ENCODE measurements at places on chromosomes 16 and 17. TPM values are rescaled to one million over a fixed set of nuclear protein-coding genes. Genes with fewer than 3 reads are reported as not detected.

The CCL23 gene
- not detected for total RNA-seq

- no peak for DNase-seq
Observed at GRCh38 chr17:57606111-57606875, 138.8 kb downstream of the CCDC182 start.

- DNase-seq: no peak
Observed at GRCh38 chr17:74832421-74832820, 27.3 kb downstream of the GRIN2C start.

DNA sequence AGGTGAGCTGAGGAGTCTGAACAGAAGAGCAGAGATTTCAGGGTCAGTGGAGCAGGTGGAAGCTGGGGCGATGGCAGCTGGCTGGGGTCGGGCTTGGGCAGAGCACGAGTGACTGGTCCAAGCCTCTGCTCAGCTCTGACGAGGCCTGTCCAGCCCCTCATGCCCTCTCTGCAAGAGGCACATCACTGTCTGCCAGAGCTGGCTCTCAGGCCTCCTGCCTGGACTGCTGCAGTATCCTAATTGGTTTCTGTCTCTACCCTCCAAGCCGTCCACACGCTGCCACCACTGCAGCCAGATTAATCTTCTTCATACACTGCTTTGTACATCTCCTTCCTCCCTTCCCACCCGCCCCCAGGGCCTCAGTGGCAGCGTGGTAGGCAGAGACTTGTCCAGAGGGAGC is 25.4 kb downstream of the CACNA1G start:
- no peak for DNase-seq

DNA sequence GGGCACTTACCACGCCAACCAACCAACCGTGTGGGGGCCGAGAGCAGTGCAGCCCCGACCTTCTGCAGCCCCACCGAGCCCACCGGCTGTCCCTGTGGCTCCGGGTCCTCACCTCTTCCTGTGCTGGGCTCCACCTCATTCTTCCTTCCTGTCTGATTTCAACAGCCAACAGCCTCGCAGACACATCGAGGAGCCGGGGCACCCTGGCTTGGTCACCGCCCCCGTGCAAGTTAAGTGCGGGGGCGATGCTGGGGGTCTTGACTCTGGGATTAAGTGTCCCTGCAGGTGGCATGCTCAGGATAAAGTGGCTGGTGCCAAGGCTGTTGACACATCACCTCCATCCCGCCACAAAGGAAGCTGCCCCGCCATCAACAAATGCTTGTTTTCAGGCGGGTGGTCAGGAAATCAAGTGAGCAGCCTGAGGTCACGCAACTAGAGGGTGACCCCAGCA is at the start of gene NLRC3:
NLRC3 (minus strand) TSS at position 102 of the 451 bp plus-strand sequence. CDS start 12,367 bp downstream, outside the sequence.
- DNase-seq: no peak

- no peak for DNase-seq
Observed at GRCh38 chr16:23974223-23974622, 138.4 kb downstream of the PRKCB start.

GRCh38 chr16:86869288-86870022 is 291.1 kb downstream of the FOXL1 start:
- no peak for DNase-seq

- DNase-seq: no peak
Observed at GRCh38 chr17:522919-523318, 170.3 kb upstream of the RPH3AL start.

DNA sequence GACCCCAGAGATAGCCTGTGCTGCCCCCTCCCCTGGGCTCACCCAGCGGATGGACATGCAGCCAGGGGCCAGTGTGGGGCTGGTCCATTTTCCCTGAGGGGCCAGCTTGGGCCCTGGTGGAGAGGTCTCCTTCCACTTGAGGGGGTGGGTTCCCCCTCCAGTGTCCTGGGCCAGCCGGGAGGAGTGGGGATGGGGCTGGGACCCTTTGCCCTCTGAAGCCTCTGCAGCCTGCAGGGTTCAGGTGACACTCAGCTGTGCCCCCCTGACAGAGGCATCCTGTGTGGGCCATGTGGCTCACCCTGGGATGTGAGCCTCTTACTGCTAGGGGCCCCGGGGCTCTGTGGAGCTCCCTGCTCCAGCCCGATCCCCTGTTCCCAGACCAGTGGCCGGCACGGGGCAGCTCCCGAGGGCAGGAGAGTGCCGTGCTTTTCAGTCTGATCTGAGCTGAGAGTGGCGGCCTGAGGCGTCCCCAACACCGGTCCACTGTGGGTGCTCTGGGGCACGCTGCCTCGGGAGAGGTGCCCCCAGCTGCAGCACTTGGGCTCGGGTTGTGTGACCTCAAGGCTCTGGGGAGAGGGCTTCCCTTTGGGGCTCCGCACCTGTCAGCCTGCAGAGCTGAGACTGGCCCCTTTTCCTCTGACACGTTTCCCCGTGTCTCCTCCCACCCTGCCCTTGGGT is 439 bp upstream of the GNG13 start:
- no peak for DNase-seq

- no peak for DNase-seq
Observed at GRCh38 chr16:53154513-53154912, 99.7 kb downstream of the CHD9 start.

DNA sequence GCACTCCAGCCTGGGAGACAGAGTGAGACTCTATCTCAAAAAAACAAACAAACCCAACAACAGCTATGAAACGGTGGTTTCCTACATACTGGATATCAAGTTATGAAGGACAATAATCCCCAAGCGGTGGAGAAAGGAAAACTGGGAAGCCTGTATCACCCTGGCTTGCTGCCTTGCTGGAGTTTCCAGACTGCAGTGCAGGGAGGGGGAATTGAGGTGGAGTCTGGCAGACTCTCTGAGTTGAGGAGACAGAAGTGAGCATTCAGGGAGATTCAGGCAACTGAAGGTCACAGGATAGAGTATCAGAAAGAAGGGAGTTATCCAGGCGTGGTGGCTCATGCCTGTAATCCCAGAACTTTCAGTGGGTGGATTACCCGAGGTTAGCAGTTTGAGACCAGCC is 11.9 kb downstream of the QRICH2 start:
- DNase-seq: no peak

All from fibroblast of lung (primary cell).